Stimulated activated CD4-positive, alpha-beta T cell treated with anti-CD3 and anti-CD28 coated beads, Interleukin-15, amount 100 ng/mL, for 1 hour (primary cell): ENCODE measurements at places on chromosomes 4 and X.

- DNase-seq = no peak
These were observed 15.6 kb downstream of the SHOX start for GRCh38 chrX:646228-646495.

GRCh38 chr4:82780170-82780751, 18.3 kb downstream of the SCD5 start:
- DNase-seq = no peak

GRCh38 chrX:135520022-135520552, 373 bp upstream of the INTS6L start:
- no peak for DNase-seq

GRCh38 chr4:178306565-178306964, 864.3 kb upstream of the AGA start:
- no peak for DNase-seq

DNA sequence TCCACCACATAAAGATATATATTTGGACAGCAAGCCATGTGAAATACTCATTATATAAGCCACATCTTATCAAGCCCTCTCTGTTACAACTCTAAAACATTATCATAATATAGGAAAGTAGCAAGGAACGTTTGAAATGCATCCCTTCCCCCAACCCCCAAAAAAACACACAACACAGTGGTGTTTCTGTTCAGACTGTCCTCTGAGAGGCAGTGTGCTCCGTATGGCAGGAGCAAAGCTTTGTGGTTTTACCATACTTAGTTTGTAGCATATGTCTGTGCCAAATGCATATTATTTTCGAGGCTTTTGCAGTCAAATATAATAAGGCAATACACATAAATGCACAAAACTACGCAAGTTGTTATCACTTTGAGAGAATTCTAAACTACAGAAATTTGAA, 194.2 kb downstream of the RAPGEF2 start:
- DNase-seq = no peak

- no peak for DNase-seq
These were observed 137.3 kb upstream of the FTHL17 start for GRCh38 chrX:31209005-31209628.

- no peak for DNase-seq
These were observed 9.6 kb downstream of the NBDY start for GRCh38 chrX:56738670-56739069.

DNA sequence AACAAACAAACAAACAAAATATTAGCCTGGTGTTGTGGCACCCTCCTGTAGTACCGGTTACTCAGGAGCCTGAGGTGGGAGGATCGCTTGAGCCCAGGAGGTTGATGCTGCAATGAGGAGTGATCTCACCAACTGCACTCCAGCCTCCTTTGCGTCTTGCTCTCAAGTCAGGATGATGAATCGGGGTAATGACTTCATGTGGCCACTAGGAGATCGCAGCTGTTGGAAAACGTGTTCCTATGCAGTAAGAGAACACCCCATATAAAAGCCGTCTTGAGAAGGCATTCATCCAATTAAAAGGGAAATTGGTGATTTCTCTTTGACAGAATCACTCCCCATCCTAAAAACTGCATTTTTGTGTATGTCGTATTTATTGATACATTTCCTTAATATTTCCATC, 6.9 kb downstream of the CCNB3 start:
- no peak for DNase-seq

- no peak for DNase-seq
These were observed 59.1 kb downstream of the FREM3 start for GRCh38 chr4:143641361-143641760.

- DNase-seq = no peak
These were observed 13.6 kb downstream of the PDCL2 start for GRCh38 chr4:55578341-55579010.

- no peak for DNase-seq
These were observed 112.3 kb downstream of the KLHL8 start for GRCh38 chr4:87108142-87108546.

DNA sequence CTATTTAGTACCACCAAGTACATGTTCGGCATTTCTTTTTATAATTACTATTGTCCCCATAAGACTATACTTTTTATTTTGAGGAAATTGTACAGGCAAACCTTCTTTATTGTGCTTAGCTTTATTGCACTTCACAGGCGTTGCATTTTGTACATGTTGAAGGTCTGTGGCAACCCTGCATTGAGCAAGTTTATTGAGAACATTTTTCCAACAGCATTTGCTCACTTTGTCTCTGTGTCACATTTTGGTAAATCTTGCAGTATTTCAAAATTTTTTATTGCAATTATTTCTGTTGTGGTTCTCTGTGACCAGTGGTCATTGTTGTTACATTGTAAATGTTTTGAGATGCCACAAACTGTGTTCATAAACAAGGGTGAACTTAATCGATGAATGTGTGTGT, 10.8 kb upstream of the CXCL5 start:
- no peak for DNase-seq

GRCh38 chr4:2047781-2048581, 11.1 kb upstream of the NAT8L start:
- no peak for DNase-seq

- DNase-seq = no peak
These were observed 497.1 kb upstream of the TENM3 start for GRCh38 chr4:181745933-181746625.

DNA sequence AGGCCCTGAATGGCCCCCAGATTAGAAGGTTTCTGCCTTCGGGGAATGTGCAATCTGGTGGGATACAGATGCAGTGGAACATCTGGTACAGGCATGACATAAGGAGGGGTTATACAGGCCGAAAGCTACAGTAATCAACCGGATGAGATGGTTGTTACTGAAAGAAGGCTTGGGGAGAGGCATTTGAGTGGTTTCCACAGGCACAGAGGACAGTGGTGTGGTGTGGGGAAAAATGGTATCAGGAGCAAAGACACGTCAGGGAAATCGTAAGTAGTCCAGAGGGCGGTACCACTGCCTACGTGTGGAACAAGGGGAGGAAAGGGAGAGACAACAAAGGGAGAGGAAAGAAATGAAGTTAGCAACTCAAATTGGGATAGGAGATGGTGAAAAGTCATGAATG, 3.0 kb downstream of the PDLIM3 start:
- DNase-seq = no peak

GRCh38 chr4:156638925-156639605, 332.5 kb downstream of the PDGFC start:
- no peak for DNase-seq

DNA sequence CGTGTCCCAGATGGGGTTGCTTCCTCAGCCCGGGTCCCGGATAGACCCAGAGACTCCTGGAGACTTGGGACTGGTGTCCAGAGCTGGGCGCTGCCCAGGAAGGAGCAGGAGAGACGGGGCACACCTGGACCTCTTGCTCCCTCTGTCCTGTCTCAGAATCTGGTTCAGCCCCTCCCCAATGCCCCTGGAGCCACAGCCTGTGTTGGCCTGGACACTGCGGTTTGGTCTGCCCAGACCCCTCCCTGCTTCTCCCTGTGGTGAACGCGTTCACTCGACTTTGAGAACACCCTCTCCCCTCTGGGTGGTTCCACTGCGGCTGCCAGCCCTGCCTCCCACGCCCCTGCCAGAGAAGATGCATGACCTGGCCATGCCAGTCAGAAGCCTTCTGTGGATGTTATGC, 111.1 kb downstream of the HMX1 start:
- no peak for DNase-seq

DNA sequence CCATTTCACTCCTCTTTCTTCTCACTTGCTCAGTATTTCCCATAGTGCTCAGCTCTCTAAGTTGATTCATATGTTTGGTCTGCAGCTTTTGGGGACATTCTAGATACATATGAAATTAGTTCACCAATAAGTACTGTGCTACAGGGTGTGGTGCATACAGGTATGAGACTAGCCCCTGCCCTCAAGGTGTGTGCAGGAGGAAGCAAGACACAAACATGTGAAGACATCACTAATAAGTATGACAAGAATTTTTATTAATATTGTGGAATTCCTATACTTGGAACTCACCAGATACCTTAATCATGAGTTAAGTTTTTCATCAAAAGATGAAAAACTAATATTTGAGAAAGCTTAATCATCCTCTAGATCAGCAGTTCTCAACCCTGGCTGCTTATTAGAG, 505.2 kb downstream of the ZNF674 start:
- DNase-seq = no peak

DNA sequence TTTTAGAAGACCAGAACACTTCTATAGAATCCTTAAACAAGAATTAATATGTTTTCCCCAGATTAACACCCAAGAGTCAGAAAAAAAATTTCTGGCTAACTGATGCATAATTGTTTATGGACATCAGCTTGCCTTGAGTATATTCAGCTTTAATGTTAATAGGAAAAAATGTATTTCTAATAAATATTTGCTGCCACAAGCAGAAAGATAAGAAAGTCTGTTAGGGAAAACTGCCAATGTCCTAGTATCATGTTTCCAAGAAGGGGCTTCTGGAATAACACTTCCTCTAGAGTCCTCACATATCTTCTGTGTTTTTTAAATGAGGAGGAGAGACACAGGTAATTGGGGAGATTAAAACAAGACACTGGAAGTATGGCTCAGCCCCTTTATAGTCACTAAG, 202.1 kb upstream of the TET2 start:
- DNase-seq = no peak

GRCh38 chrX:13473442-13474163, 95.8 kb upstream of the EGFL6 start:
- no peak for DNase-seq

GRCh38 chr4:153499005-153499404, 32.8 kb downstream of the TMEM131L start:
- DNase-seq = no peak

- DNase-seq = no peak
These were observed 59.9 kb downstream of the TRIML1 start for GRCh38 chr4:188198982-188199792.

- DNase-seq = no peak
These were observed 105.3 kb upstream of the NKX1-1 start for GRCh38 chr4:1511441-1512041.

DNA sequence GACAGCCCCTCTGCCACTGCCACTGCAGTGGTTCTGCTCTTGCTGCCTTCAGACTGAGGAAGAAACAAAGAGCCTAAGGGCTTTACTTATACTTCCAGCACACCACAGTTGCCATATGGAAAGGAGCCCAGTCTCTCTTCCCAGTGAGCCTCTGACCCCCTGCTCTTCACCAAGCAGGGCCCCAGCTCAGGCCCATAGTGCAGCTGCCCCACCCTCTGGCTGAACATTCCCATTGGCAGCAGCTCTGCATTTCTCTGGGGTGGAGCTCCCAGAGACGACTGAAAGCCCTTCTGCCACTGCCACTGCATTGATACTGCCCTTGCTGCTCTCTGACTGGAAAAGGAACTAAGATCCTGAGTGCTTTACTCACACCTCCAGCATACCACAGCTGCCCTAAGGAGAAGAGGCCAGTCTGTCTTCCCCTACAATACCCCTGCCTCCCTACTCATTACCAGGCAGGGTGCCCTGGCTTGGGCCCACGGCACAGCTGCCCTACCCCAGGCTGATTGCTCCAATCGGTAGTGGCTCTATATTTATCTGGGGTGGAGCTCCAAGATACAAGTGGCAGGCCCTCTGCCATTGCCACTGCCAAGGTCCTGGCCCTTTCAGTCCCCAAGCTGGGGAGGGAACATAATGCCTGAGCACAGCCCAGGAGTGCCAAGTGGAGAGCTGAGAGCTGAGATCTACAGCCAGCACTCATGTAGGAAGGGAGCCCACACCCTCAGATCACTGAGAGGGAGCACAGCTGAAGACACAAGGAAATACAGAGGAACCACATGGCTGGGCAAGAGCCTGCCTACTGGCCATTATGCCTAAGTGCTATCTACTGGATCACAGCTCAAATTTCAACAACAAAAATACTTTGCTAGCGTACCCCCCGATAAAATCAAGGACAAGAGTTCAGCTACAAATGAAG, 36.0 kb downstream of the AWAT2 start:
- DNase-seq = no peak

- no peak for DNase-seq
These were observed 77.9 kb upstream of the ADRA2C start for GRCh38 chr4:3688018-3688998.

GRCh38 chr4:41257906-41258305, 1.2 kb downstream of the UCHL1 start:
- DNase-seq = no peak

DNA sequence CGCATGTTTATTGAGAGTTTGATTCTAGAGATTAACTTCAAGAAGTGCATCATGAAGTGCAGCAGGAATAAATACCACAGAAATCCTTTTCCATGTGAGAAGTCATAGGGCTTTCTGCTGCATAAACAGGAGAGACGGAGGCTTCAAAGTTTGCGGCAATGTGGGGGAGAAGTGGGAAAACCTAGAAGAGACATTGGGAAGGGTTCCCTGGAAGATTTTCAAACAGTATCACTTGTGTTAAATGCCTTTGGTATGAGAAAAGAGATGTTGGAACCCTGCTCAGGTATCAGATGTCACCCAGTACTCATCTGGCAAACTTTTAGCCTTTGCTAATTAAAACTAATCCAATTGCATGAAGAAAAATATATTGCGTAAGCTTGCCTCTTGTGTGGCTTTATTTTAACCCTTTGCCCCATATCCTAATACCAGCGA, 15.4 kb downstream of the NHS start:
- DNase-seq = no peak

- no peak for DNase-seq
These were observed 239.6 kb downstream of the GBA3 start for GRCh38 chr4:22932326-22932725.

- no peak for DNase-seq
These were observed 335.2 kb downstream of the UBE2NL start for GRCh38 chrX:144219035-144219434.

GRCh38 chrX:16162391-16162790, 4.9 kb upstream of the MAGEB17 start:
- DNase-seq = no peak

DNA sequence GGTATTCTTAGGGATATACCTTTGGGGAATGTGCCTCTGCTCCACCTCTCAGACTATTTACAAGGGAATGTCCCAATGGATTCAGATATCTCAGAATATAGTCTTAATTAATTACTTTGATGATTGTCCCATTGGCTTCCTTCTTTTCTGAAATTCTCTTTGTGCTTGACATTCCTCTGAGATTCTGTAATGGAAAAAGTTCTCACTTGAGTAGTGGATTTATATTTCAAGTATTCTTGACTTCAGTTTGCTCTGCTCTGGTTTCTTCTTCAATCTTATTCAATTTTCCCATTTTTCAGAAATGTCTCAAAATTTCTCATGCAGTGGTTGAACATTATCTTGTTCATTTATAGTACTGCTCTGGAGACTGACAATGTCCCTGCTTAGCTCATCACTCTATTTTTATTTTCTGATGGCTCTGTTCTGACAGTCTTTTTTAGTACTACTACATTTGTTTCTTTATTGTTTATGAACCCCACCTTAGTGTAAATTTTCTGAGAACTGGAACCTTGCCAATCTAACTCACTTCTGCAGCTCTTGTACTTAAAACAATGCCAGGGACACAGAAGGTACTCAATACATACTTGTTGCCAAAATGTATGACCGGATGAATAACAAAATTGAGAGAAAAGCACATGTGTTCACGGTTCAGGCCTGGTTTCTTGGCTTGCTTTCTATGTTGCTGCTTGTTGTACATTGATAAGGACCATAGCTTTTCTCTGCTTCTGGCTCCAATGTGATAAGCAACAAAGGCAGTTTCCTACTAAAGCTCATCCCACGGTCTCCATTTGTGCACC, 471.7 kb downstream of the GASK1B start:
- no peak for DNase-seq

- DNase-seq = no peak
These were observed 684.0 kb upstream of the MAGEB2 start for GRCh38 chrX:29531336-29531735.
